ENCODE measurements at places on chromosomes 2 and 18.

DNA sequence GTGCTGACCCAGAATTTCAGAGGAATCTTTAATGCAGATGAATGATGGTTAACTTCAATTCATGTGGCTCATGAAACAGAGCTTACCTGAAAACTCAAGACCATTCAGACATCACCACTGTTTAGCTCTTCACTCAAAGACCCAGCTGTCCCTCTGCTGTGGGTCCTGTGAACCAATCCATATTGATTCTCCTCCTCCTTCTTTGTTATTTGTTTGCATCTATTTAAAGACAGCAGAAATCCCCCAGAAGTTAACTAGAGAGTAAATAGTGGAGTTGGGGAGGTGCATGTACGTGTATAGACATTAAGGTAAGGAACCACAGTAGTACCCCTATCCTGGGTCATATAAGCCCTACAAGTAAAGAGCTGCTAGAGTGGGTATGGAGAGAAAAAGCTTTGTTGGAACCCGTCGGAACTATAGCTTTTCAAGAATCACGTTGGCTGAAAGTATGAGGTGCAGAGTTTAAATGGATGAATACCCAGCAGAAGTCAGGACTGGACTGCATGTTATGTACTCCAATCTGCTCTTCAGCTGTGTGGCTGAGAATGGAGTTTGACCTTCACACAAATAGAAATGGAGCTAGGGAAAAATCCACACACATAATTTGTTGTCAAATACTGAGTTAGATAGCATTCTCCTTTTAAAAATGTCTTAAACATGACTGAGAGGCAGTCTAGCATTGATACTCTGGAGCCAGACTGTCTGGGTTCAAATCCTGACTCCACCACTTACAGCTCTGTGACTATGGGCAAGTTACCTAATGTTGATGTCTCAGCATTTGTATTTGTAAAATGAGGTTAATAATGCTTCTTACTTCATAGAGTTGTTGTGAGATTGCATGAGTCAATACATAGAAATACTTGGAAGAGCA lies 81.7 kb upstream of the HK2 start:
- DNase-seq = no peak

DNA sequence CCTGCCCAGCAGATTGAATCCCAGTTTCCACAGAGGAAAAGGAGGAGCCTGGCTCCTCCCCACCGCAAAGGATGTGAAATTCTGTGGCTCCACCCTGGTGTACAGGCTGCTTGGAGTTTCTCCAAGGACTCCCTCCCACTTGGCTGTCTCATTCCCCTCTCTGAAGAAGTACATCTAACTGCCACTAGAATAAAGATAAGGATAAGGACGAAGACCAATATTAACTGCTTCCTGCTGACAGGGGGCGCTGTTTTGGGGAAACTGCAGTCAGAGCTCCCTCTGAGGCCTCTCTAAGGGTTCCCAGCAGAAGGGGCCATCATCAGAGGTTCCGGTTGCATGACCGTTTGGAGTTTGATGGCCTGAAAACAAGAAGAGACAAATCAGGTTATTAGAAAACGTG lies 790.9 kb downstream of the CPS1 start:
- no peak for DNase-seq

DNA sequence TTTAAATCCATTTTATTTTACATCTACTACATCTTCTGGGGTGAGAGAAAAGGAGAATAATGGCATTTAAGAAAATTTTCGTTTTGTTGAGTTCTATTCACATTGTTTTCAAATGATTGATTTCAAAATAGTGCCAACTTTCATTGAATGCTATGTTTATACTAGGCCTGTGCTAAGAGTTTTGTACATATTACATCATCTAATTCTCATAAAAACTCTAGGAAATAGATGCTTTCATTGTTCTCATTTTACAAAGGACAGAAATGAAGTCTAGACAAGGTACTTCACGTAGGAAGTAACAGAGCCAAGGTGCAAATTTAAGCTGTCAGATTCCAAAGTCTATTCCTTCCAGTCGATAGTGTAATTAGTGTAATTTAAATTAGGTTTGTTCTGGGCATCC lies 402.8 kb upstream of the UBE2E3 start:
- no peak for DNase-seq

DNA sequence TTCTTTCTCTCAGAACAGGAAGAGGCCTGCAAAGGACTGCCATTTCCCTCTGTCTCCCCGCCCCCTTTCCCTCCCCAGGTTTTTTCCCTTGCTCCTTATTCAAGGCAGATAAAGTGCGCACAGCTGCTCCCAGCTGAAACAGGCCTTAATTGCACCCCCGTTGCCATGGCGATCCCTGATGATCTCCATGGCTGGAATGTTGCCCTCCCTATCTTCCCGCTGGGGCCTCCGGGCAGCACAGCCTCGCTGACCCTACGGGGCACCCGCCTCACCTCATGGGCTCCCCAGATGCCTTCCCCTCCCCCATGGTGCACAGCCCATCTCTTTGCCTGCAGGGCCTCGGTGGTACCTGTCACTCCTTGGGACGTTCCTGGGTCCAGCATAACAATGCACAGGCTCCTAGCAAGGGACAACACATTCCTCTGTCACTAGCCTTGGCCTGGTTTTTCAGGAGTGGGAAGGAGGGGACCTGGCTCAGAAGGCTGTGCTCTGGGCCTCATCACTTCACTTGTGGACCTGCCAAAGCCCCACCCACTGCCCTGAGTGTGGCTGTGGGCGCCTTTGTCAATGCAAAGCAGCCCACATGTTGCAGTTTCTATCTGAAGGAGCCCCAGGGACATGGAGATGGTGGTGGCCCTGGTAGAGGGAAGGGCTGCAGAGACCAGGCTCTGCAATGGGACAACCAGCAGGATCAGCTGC lies 115.0 kb downstream of the CELF4 start:
- no peak for DNase-seq

- no peak for DNase-seq
These were observed 180.0 kb upstream of the ARL4C start for GRCh38 chr2:234676783-234677450.

DNA sequence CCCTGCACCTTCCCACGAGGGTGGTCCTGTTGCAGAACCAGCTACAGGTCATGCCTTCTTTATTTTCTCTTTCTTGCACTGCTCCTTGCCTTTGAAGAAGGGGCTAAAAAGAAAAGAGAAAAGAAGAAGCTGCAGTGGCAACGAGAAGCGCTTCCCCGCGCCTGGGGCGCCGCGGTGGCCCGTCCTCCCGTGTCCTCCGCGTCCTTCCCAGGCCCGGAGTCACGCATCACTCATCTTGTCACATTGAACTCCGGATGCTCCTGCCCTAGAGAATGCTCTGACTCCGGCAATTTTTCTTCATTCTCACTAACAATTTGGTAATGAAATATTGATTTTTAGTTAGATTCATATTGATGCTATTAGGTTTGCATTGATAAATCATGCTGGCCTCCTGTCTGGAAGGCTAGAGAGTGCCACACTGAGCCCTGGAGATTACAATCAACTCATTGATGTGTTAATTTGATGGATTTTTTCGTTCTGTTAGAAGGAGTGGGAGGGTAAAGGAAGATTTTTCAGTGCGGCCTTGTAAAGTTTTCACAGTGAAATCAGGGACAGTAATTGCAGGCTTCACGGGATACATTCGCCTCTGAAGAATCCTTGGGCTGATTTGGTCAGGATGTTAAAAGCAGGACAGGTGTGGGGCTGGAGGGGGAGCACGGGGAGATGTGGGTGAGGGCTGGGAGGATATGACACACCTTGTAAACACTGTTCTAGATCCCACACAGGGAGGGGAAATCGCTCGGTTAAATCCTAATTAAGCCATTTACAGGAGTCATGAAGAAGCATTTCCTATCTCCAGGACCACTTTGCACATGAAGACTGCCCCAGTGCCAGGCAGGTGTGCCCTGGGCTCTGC lies 349.3 kb downstream of the ZNF516 start:
- no peak for DNase-seq

DNA sequence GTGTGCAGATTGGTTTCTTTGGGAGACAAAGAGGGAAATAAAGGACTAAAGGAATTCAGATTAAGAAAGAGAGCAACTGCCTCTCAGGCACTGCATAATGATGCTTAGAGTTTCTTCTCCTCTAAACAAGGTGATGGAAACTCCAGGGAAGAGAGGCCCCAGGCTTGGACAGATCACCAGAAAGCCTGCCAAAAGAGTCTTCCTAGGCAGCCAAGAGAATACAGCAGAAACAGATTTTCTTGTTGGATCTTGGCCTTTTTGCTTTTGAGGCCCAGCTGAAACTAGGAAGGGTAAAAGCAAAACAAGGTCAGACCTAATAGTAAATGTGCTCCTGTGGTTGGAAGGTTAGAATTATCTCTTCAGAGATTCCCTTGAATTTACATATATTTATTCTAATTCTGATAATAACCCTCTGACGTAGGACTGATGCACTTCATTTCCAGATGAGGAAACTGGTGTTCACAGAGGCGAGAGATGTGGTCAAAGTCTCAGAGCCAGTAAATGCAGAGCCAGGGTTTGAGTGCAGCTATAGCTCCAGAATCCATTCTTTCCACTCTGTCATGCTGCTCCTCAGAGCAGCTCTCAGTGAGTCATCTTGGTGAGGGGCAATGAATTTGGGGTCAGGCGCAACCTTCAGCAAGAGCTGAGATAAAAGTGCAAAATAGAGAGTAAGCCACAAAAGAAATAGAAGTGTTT lies 142.3 kb upstream of the FBXO11 start:
- DNase-seq = no peak

DNA sequence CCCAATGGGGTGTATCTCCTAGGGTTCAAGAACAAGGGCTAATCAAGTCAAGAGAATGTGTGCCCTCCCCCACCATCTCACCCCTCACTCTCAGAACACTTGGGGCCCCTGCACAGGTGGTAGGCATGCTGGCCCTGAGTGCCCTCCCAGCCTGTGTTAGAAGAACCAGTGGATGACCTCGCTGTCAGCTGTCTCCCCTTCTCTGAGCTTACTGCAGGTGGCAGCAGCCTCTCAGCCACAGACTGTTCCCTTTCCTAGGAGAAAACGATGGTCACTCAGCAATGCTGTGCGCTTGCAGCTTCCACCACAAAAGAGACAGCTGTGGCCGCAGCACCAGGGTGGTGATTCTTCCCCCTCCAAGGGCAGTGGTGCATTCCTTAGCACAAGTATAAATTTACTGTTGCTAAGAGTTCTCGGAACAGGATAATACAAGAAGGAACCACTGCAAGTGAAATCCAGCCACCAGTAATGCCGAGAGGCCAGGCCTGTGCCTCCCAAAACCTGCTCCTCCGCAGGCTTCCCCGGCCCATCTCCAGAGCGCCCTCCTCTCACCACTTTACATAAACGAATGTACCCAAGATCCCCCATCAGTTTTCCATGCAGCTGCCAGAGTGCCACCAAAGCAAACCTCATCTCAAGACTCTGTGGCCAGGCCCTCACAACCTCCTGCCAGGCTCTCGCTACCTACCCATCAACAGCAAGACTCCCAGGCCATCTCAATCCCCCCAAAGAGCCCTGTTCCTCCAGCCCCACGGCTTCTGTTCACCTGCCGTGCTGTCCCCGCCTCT lies 935 bp upstream of the RAMP1 start:
- no peak for DNase-seq
